Tongue (tissue), 3 donors: ENCODE measurements at places on chromosomes 5 and 9. TPM values are rescaled to one million over a fixed set of nuclear protein-coding genes. Genes with fewer than 3 reads are reported as not detected.

The SCGB3A2 gene
- 5.8 TPM for total RNA-seq

The CTSV gene
- 2.9 TPM for total RNA-seq

The LAMC3 gene
- 6.4 TPM for total RNA-seq

The SPDL1 gene
- 15.0 TPM for total RNA-seq

The NUDCD2 gene
- 10.7 TPM for total RNA-seq

The RASGRF2 gene
- 3.8 TPM for total RNA-seq

The C6 gene
- total RNA-seq = not detected

The CER1 gene
- not detected for total RNA-seq

The NR5A1 gene
- not detected for total RNA-seq

The ADAMTS2 gene
- 61.1 TPM for total RNA-seq

The RAB3C gene
- 0.21 TPM for total RNA-seq

The ZNF608 gene
- total RNA-seq = 37.8 TPM

The SLC4A9 gene
- 1.6 TPM for total RNA-seq

The STOML2 gene
- total RNA-seq = 88.3 TPM

The SLC24A2 gene
- 1.9 TPM for total RNA-seq

The LEAP2 gene
- 2.3 TPM for total RNA-seq

The RGS7BP gene
- total RNA-seq = 2.2 TPM

The ST8SIA4 gene
- total RNA-seq = 15.0 TPM

The FOXE1 gene
- total RNA-seq = 6.8 TPM

The CNTNAP3B gene
- total RNA-seq = 14.0 TPM

The PCDHGA1 gene
- 1.8 TPM for total RNA-seq
